ENCODE measurements at places on chromosomes 2 and 18.

- no peak for DNase-seq
Observed at GRCh38 chr18:58307441-58307840, 263.4 kb downstream of the NEDD4L start.

GRCh38 chr18:62280786-62281185 lies 44.3 kb upstream of the TNFRSF11A start:
- DNase-seq, result no peak

- no peak for DNase-seq
Observed at GRCh38 chr18:44424645-44425035, 256.0 kb upstream of the SETBP1 start.

DNA sequence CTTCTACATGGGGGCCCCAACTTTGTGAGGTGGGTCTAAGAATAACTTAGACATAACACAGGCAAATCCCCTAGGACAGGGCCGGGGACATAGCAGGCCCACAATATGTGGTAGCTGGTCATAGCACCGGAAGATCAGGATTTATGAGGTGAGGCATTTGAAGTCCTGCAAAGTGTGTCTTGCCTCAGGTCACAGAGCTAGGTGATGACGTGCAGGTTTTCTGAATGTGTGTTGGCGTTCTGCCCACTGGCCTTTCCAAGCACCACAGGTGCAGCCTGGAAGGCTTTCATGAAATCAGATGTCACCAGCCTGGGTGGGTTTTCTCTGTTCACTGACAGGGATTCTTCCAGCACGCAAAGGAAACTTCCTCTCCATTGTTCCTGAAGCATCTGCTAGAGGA lies 119.1 kb downstream of the LRATD1 start:
- DNase-seq, result no peak

DNA sequence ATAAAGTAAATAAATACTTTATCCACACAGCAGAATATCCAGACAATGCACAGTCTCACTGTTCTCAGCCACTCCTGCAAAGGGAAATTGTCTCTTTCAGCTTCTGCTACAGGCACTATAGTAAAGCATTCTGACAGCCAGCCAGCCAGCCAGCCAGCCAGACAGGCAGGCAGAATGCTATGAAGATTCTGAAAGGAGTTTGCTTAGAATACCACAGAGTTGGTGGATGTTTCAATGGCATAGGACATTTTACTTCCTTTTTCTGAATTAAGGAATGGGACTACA lies 116.1 kb upstream of the CYP26B1 start:
- DNase-seq, result no peak

DNA sequence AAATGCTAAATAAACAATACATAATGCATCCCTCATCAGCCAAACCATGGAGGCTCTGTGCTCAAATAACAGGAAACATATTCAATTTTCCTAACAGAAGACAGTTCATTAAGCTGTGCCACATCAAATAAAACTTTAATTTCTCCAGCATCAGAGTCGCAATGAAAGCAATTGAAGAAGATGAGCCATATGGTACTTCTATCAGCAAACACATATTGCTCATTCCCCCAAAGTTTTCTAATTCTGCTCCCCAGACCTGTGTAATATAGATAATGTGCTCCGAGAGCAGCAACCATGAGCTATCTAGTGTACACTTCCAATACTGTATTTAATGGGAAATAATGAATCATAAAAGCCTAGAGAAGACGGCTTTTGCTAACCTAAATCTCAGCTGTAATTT lies 263.2 kb downstream of the MEIS1 start:
- DNase-seq, result no peak

DNA sequence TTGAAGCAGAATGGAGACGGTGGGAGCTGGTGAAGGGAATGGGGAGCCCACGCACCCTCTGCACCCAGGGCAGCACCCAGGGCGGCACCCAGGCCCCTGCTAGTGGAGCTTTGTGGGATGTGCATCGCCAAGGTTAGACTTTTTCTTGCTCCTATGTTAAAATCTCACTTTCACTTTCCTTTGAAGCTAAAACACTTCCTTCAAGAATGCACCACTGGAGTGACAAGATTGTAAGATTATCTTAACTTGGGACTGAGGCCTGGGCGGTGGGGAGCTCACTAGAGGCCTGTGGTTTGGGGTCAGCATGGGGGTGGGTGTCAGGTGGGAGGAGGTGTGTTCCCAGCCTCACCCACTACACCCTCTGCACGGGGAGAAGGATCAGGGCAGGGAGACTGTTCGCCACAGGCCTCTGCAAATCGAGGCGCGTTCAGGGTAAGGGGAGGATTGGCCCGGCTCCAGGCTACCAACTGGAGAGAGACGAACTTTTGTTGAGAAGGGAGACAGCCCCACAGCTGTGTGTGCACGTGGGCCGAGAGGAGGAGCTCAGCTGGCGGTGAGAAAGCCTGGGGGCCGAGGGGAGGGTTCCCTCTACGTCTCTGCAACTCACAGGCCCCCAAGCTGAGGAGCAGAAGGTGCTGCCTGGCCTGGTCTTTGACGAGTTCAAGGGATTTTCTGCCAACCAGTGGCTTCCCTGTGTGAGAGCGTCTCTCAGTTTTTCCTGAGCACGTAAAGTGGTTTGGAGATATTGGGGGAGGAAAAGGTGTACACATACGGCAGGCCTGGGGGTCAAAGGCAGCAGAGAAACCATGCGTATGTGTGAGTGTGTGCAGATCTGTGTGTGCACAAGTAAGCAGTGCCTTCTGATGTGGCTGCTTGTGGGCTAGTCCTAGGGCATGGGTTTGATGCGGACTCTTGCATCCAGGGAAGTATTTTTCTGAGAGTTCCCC lies 147.7 kb downstream of the KLHL29 start:
- DNase-seq, result no peak

- DNase-seq, result no peak
Observed at GRCh38 chr2:17052001-17052400, 386.4 kb upstream of the CYRIA start.

DNA sequence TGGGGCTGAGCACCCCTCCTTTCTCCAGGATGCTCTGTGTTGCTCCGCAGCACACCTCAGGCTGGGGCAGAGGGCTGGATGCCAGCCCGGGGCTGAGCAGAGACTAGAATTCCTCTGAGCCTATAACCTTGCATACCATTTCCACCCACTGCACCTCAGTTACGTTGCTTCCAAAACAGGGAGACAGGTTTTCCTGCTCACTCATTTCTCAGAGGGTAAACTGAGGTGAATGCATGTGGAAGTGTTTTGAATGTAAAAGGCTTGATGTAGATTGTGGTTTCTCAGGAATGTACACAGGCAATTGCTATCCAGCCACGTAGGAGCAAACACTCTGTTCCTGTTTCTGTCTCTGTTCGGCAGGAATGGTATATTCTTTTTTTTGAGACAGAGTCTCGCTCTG lies 45.3 kb downstream of the EDAR start:
- no peak for DNase-seq

GRCh38 chr2:110655701-110656100 lies 22.2 kb downstream of the BUB1 start:
- DNase-seq, result no peak

- DNase-seq, result no peak
Observed at GRCh38 chr2:195818526-195818925, 161.5 kb downstream of the SLC39A10 start.

GRCh38 chr2:156465573-156465972 lies 29.4 kb downstream of the GPD2 start:
- no peak for DNase-seq

GRCh38 chr2:7333960-7334493 lies 416.8 kb downstream of the RNF144A start:
- DNase-seq, result no peak

- DNase-seq, result no peak
Observed at GRCh38 chr18:13580351-13580750, 146.0 kb downstream of the FAM210A start.

GRCh38 chr18:36296650-36297416 lies 680 bp upstream of the FHOD3 start:
- DNase-seq, result no peak

DNA sequence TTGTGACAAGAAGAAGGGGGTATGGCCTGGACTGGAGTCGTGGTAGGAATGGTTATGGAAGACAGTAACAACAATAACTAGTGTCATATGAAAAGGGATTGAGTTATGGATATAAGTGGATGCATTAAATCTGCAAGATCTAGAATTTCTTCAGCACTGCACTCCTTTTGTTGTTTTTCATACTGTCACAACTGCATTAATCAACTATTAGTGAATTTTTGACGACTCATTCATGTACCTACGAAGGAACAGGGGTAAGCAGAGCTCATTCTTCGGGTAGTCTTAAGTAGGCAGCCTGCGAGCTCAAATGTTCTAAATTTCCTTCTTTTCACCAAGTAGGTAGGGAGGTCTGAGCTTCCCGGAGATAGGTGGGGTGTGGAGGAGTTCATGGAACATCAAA lies 109.7 kb upstream of the UPP2 start:
- DNase-seq, result no peak

DNA sequence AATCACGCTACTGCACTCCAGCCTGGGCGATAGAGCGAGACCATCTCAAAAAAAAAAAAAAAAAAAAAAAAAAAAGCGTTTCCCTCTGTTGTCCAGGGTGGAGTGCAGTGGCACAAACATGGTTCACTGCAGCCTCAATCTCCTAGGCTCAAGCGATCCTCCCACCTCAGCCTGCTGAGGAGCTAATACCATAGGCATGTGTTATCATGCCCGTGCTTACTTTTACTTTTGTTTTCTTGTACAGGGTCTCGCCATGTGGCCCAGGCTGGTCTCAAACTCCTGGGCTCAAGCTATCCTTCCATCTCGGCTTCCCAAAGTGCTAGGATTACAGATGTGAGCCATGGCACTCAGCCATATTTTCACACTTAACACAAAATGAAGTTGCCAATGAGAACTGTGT lies 37.5 kb downstream of the PSME4 start:
- no peak for DNase-seq

GRCh38 chr2:20585710-20586594 lies 64.9 kb downstream of the HS1BP3 start:
- DNase-seq, result no peak

GRCh38 chr2:43171789-43172188 lies 54.6 kb downstream of the ZFP36L2 start:
- no peak for DNase-seq

DNA sequence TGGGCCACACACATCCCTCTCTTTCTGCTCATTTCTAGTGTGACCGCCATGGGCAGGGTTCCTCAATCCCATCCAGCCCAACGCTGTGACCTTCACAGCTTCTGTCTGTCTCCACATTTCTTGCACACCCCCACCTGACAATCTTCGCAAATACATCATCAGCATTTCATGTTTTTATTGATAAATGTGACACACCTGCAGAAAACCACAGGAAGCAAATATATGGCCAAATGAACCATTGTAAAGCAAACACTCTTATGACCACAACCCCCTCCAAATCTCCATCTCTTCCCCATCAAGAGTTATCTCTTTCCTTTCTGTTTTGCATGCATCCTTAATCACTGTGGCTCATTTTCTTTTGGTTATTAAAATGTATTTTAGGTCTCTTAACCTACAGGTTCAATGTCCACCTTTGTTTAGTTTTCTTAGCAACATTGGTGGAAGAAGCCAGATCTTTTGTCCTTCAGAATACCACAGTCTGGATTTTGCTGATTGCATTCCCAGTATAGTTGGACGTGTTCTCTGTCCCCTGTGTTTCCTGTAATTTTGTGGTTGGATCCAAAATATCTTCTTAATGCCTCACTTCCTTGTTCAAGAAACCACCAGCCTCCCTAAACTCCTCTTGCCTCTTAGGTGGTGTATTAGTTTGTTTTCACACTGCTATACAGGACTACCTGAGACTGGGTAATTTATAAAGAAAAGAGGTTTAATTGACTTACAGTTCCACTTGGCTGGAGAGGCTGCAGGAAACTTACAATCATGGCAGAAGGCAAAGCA lies 9.8 kb upstream of the NCK2 start:
- no peak for DNase-seq
